Fibroblast of villous mesenchyme (primary cell): ENCODE measurements at places on chromosomes 2 and 18. TPM values are rescaled to one million over a fixed set of nuclear protein-coding genes. Genes with fewer than 3 reads are reported as not detected.

GRCh38 chr18:48573632-48574283, 34.9 kb downstream of the CTIF start:
- DNase-seq = no peak

GRCh38 chr2:215435280-215435869, 493 bp downstream of the FN1 start:
- peak; percentile 36 for DNase-seq

- DNase-seq = no peak
These were observed 277.1 kb downstream of the PIEZO2 start for GRCh38 chr18:10872304-10872703.

The GNLY gene
- not detected in 2 replicates for total RNA-seq

DNA sequence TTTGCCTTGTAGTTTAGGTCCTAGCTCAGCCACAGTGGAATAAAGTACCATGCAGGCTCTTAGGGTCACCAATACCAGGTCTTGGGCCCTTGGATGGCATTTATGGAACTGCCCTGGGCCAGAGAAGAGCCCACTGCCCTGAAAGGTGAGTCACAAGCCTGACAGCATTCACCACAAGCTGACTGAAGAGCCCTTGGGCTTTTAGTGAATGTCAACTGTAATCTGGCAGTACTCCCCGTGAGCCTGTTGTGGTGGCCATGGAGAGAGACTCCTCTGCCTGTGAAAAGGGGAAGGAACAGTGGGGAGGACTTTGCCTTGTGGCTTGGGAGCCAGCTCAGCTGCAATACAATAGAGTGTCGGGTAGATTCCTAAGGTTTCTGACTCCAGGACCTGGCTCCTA, 1389.7 kb downstream of the DSC3 start:
- DNase-seq = no peak

The ZSWIM2 gene
- total RNA-seq = 0.43 TPM in 1 of 2 replicates, not detected in the other

DNA sequence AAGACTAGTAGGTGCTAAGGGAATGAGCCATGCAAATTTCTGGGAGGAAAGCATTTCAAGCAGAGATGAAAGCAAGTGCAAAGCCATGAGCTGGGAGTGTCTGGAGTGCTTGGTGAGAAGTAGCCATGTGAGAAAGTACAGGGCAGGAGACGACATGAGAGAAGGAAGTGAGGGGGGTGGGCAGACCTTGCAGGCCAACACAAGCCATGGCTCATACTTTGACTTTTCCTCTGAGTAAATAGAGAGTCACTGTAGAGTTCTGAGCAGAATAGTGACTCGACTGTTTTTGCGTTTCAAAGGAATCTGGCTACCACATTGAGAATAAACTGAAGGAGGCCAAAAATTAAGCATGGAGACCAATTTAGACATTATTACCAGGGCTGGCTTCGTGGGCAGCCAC, 42.2 kb downstream of the SCN2A start:
- no peak for DNase-seq

The DSG1 gene
- total RNA-seq = not detected in 2 replicates

DNA sequence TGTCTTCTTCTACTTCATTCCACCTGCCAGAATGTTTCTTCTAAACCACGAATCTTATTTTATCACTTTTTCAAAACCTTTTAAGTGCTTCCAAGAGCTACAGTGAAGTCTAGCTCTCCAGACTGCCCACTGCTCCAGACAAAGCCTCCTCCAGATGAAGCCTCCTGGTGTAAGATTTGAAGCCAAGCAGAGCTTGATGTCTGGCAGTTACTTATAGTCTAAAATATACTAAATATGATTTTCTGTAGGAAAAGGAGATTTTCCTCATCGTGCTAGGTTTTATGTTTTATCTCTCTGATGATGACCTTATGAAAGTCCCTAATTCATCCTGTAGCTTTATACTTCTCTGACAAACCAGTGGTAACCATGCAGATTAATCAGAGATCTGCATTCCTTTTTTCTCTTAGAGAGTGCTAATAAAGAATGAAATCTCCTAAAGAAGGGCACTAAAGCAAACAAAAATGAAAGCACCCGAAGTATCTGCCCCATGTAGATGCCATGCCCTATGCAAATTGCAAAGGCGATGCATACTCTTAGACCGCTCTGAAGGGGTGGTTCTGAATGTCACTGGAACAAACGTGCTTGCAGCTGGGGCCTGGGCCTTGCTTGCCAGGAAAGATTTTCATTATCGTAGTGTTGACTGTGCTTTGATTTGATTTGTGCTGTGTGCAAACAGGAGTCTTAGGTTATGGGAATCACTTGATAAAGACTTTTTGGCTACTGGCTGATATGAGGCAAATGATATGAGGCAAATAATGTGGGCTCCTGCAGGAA, 314.2 kb downstream of the PID1 start:
- no peak for DNase-seq

GRCh38 chr2:100980046-100980445, 22.0 kb upstream of the RPL31 start:
- no peak for DNase-seq

DNA sequence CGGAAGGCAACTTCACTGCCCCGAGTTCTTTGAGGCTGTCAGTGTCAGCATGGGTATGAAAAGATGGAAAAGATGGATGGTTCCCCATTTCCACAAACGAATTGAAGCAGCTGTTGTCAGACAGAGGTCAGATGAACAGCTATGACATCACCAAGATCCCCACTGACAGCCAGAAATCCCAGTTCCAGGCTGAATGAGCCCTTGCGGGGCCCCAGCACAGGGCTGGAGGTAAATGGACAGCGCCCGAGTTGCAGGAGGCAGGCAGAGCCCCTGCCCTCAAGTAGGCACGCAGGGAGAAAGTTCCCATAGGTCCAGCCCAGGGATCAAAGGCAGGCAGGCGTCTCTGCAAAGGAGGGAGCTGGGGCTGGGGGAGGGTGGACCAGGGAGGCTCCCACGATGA, 169.5 kb upstream of the AGAP1 start:
- no peak for DNase-seq

DNA sequence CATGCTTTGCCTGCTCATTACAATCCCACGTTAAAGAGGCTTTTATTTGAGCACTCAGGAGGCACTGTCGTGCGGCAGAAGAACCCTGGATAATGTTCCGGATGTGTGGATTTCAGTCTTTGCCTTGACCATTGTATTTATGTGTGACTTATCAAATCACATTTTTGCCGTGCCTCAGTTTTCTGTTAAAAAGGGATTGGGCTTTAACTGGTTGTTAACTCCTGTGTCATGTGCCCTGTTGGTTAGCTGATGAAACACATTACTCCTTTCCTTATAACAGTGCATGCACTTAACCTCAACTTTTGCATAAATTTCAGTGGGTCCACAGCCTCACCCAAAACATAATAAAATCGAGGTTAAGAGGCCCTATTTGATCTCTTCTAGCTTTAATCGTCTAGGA, 52.7 kb downstream of the NAB1 start:
- DNase-seq = no peak

GRCh38 chr2:8508766-8509165, 173.1 kb upstream of the ID2 start:
- no peak for DNase-seq

GRCh38 chr18:51107082-51107481, 77.1 kb downstream of the SMAD4 start:
- DNase-seq = no peak

DNA sequence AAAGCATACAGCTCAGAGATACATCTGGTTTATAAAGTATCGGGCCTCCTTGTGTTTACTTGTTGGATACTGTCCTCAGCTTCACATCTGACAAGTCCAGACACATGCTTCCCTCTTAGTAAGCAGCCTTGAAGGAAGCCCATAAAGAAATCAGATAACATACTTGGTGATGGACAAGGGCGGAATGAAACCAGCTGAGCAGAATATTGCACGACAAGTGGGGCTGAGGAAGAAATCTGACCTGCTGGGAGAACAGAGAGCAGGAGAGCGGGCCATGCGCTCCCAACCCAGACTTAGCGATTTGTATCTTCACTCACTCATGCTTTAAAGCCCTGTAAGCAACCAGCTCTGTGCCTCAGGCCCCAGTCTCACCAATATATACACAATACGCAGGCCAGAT, 208.4 kb downstream of the CDH20 start:
- DNase-seq = peak; percentile 6

The TGOLN2 gene
- total RNA-seq = 119 and 131 TPM in 2 replicates

GRCh38 chr18:63997041-63997440, 27.2 kb downstream of the SERPINB8 start:
- no peak for DNase-seq

The CD226 gene
- total RNA-seq = 0.97 and 2.6 TPM in 2 replicates

The C2orf78 gene
- total RNA-seq = not detected in 2 replicates

DNA sequence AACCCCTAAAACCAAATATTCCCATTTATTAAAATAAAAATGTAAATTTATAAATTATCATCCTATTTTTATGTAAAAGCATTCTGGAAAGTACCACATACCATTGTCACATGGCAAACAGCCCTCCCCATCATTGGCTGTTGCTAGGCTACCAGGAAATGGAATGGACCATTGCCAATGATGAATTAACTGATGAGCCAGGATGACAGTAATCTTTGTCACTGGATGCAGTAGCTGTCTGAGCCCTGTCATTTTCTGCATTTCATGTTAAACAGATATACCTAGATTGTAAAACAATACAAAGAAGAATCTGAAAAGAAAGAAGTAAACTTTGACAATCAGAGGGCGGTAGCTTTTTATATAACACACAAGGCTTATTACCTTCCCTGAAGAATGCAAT, 641.4 kb downstream of the BCL11A start:
- no peak for DNase-seq

GRCh38 chr2:216474925-216475670, 23.5 kb upstream of the RPL37A start:
- no peak for DNase-seq

DNA sequence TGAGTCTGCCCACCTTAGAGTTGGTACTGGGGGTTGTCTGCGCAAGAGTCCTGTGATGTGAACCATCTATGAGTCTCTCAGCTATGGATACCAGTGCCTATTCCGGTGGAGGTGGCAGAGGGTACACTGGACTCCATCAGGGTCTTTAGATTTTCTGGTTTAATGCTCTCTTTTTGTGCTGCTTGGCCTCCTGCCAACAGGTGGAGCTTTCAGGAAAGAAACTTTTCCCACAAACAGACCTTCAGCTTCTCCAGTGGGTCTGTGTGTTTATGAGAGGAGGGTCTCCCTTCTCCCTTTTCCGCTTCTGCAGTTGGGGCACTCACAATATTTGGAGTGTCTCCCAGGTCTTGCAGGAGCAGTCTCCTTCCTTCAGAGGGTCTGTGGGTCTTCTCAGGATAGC, 1721.9 kb upstream of the SLC39A10 start:
- DNase-seq = no peak

DNA sequence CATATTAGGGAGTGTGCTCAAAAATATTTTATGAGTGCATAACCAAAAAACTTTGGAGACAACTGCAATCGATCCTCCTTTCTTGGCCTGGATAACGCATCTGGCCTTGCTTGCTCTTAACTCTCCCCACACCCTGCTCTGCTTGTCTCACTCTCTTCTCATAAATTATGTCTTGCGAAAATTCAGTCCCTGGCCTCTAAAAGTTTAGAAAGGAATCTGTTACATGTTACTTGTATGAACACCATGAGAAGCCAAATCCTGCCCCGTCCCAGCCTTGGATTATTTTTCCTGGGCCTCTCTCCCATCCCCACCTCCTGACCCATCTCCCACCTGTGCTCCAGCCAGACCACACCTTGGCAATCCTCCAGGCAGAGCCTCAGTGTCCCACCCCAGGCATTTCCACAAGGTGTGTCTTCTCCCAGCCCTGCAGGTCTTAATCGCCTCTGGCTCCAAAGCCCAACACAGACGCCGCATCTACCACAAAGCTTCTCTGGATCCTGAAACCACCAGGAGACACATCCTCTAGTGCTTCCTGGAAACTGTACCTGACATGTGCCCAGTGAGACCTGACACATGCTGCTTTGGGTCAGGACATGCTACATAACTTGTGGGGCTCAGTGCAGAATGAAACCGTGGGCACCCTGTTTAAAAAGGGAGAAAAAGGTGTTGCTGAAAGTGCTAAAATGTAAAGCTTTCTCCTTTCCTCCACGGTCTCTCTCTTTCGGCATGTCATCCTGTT, 99.6 kb upstream of the ST3GAL5 start:
- DNase-seq = peak; percentile 82

The TMEM178A gene
- 0.43 and 1.3 TPM in 2 replicates for total RNA-seq

DNA sequence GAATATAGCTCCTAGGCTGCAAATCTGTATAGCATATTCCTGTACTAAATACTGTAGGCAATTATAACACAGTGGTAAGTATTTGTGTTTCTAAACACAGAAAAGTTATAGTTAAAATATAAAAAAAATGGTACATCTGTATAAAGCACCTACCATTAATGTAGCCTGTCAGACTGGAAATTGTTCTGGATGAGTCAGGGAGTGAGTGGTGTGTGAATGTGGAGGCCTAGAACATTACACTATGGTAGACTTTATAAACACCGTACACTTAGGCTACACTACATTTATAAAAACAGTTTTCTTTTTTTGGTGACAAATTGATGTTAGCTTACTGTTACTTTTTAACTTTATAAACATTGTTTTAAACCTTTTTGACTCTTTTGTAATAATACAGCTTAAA, 226.3 kb downstream of the CCDC85A start:
- DNase-seq = peak; percentile 7

GRCh38 chr2:133438026-133438425, 130.2 kb downstream of the NCKAP5 start:
- no peak for DNase-seq

DNA sequence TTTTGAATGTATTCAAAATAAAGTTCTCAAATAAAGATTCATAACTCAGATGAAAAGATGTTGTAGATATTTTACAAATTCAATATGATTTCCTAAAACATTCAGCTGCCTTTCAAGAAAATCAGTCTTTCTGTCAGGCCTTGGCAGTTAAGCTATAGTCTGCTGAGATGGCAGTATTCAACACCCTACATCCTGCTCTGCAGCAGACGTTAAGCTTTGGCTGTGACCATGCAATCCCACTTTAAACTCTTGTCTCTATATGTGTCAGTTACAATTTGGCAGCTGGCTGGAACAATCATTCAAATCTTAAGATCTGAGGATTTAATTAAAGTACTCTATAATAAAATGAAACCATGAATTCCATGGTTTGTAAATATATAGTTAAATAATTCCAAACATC, 567.3 kb upstream of the ZNF804A start:
- DNase-seq = no peak

DNA sequence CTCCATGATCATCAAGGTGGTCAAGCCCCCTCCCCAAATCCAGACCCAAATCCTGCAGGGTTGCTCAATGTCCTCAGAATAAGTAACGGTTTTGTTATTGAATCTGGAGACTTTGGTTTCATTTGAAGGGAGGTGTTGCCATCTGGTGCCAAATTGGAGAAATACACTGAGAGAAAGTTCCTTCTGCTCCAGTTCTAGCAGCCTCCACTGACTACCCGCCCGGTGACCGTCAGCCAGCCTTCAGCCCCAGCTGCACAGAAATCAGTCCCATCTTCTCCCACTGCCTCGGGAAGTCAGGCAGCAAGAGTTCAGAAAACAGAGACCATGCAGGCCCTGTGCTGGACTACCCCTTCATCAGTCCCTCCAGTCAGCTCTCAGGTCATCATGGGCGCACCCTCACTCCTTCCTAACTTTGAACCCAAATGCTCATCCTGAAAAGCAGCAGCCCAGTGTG, 38.7 kb downstream of the PKDCC start:
- DNase-seq = peak; percentile 76

- no peak for DNase-seq
These were observed 752.6 kb upstream of the ID2 start for GRCh38 chr2:7929281-7929680.

- no peak for DNase-seq
These were observed 1271.7 kb downstream of the CNTNAP5 start for GRCh38 chr2:125296742-125297141.
